Right lobe of liver (tissue), 6 donors: ENCODE measurements at places on chromosomes 3 and 15. TPM values are rescaled to one million over a fixed set of nuclear protein-coding genes. Genes with fewer than 3 reads are reported as not detected.

KCNMB2 gene
- total RNA-seq = not detected

TRIM42 gene
- not detected for total RNA-seq

DNA sequence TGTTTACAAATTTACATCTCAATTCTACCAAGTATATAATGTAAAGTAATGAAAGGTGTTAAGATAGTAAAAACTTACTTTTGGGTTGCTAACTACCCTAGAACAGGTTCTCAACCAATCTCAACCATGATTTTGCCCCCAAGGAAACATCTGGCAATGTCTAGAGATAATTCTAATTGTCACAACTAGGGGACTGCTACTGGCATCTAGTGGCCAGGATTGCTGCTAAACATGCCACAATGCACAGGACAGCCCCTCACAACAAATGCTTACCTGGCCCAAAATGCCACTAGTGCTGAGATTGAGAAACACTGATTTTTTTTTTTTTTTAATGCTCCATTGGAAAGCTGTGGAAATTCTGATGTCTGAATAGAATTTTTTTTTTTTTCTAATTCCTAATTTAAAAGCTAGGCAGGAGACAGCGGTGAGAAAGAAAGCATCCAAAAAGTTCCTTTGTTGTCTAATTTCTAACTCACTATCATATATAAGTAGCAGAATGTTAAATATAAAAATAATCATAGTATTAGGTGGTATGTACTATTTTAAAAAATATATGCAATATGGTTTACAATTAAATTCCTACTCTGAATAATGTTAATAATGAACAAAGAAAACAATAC, 81.5 kb downstream of the TJP1 start:
- no peaks in the 10 kb centered on the region for H3K36me3 ChIP-seq
- no peak for DNase-seq
- H3K27ac ChIP-seq = no peak overlapping the region
- H3K4me3 ChIP-seq = no peak overlapping the region
- H3K4me1 ChIP-seq = peaks cover 4% of the 10 kb centered on the region
- no peaks in the 10 kb centered on the region for H3K27me3 ChIP-seq

DNA sequence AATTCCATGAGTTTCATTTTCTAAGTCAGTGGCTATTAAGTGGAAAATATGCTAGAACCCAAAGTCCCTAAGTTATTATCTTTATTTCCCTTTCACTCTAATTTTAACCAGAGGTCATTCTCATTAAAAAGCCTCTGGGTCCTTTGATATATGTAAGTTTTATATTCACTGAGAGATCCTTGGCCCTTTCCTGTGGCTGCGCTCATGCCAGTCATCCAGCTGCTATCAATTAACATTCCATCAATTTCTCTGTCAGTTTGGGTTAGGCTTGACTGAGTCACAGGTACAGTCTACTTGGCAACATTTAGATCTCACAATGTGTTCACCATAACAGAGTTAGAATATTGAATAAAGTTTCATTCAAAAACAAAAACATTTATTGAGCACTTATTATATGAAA, 58.0 kb upstream of the FBN1 start:
- no peaks in the 10 kb centered on the region for H3K4me1 ChIP-seq
- no peaks in the 10 kb centered on the region for H3K27me3 ChIP-seq
- no peak overlapping the region for H3K27ac ChIP-seq
- DNase-seq = no peak
- H3K36me3 ChIP-seq = no peaks in the 10 kb centered on the region
- no peak overlapping the region for H3K4me3 ChIP-seq

GRCh38 chr15:100704281-100705055, 102.1 kb downstream of the ASB7 start:
- no peaks in the 10 kb centered on the region for H3K4me1 ChIP-seq
- DNase-seq = no peak
- H3K4me3 ChIP-seq = no peak overlapping the region
- no peaks in the 10 kb centered on the region for H3K36me3 ChIP-seq
- H3K27me3 ChIP-seq = no peaks in the 10 kb centered on the region

DNA sequence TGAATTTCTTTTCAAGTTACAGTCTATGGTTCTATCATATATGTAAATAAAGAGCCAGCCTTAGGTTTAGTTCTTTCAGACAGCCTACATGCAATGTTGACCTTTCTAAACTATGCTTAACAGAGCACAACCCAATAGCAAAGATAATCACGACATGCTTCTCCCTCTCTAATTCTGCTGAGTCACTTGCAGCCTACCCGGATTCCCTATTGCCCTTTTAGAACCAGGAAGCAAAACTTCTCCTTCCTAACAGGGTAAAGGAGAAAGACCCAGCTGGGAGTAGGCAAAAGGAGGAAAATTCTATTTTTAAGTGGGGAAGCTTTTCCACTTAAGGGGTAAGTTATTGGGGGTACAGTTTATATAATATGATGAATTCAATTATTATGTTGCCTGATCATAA, 79.3 kb downstream of the SLC7A14 start:
- H3K4me1 ChIP-seq = no peaks in the 10 kb centered on the region
- DNase-seq = no peak
- H3K27me3 ChIP-seq = no peaks in the 10 kb centered on the region
- H3K4me3 ChIP-seq = no peak overlapping the region
- no peak overlapping the region for H3K27ac ChIP-seq

VIPR1 gene
- total RNA-seq = 18.2 TPM

SEMA3G gene
- total RNA-seq = 0.60 TPM

- H3K36me3 ChIP-seq = no peaks in the 10 kb centered on the region
- DNase-seq = no peak
- H3K27me3 ChIP-seq = no peaks in the 10 kb centered on the region
Observed at GRCh38 chr3:100850701-100851100, 141.4 kb downstream of the TFG start.
